ENCODE measurements at places on chromosomes 16 and 17. TPM values are rescaled to one million over a fixed set of nuclear protein-coding genes. Genes with fewer than 3 reads are reported as not detected.

DNA sequence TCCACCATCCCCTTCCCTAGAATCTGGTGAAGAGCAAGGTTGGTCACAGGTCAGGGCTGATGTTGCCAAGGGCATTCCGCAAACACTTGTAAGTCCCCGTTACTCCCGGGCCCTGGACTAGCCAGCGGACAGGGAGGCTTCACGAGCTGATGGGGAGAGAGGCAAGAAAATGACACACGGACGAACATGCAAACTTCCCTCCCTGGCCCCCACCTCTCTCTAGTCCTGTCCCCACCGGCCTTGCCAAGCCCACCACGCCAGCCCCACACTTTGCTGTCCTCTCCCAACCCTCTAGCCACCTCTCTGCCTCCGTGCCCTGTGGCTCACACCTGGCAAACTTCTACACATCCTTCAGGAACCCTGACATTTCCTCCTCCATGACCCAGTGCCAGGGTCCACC lies 54.8 kb downstream of the RPH3AL start:
- H3K27ac ChIP-seq: no peak overlapping the region
- no peaks in the 10 kb centered on the region for H3K27me3 ChIP-seq
- H3K4me1 ChIP-seq: peaks cover 5% of the 10 kb centered on the region
- H3K36me3 ChIP-seq: no peaks in the 10 kb centered on the region

DNA sequence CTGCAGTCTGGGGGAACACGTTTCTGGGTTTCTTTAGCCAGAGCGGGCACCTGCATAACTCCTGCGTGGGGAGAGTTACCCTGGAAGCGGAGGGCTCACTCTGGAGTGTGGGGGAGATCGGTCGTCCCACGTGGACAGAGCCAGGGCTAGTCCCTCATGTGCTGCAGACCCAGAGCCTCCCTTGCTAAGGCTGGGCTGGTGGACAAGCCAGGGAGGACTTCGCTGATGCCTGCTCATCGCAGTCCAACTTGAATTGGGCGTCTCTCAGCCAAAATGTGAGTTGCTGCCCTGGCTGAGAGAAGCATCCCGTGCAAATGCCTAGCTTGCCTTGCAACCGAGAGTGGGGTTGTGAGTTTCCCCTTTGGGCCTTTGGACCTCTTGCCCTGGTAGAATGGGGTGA lies 986 bp downstream of the CRISPLD2 start:
- H3K27me3 ChIP-seq: peaks cover 45% of the 10 kb centered on the region
- H3K4me3 ChIP-seq: no peak overlapping the region
- no peak overlapping the region for H3K27ac ChIP-seq
- no peak for DNase-seq

DNA sequence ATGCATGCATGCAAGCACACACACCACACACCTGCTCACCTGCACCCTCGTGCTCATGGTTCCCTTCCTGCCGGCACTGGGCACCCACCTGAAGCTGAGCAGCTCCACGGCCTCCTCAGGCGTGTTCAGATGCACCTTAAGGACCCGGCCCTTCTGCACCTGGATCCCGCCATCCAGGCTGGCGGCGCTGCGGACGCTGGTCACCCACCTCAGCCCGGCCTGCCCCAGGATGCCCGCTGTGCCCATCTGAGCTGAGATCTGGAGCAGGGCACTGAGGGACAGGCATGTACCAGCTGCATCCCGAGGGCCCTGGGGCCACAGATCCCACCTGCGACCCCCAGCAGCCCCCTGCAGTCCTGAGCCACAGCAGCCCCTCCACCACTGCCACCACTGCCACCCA lies 110.0 kb downstream of the LITAF start:
- H3K27me3 ChIP-seq: no peaks in the 10 kb centered on the region
- H3K4me1 ChIP-seq: no peaks in the 10 kb centered on the region
- H3K27ac ChIP-seq: no peak overlapping the region
- H3K4me3 ChIP-seq: no peak overlapping the region

DNA sequence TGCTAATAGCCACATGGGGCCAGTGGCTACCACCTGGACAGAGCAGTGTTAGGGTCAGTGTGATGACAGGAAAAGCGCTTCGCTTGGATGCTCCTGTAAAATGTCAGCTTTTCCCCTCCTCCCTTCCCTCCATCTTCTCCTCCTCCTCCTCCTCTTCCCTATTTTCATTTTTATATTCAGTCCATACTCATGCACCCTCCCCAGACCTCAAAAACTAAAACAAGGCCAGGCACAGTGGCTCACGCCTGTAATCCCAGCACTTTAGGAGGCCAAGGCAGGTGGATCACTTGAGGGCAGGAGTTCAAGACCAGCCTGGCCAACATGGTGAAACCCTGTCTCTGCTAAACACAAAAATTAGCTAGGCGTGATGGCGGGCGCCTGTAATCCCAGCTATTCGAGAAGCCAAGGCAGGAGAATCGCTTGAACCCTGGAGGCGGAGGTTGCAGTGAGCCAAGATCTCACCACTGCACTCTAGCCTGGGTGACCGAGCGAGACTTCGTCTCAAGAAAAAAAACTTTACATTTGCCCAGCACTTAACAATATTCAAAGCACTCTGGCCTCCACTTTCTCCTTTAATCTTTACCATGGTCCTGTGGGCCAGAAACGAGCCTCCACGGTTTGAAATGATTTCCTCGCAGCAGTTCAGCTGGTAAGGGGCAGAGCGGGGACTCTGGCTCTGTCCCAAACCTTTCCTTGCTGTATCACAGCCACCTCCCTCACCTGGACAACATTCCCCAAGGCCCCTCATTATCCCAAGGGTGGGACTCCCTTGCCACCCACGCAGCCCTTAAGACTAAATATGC lies 21.8 kb downstream of the ANKRD40 start:
- no peak overlapping the region for H3K4me3 ChIP-seq
- H3K27me3 ChIP-seq: peaks cover 16% of the 10 kb centered on the region
- peaks cover 6% of the 10 kb centered on the region for H3K4me1 ChIP-seq
- H3K27ac ChIP-seq: no peak overlapping the region
- no peak for DNase-seq

GRCh38 chr16:77944631-77945030 lies 77.7 kb upstream of the CLEC3A start:
- H3K27ac ChIP-seq: no peak overlapping the region
- no peaks in the 10 kb centered on the region for H3K4me1 ChIP-seq
- H3K36me3 ChIP-seq: no peaks in the 10 kb centered on the region
- DNase-seq: no peak
- no peaks in the 10 kb centered on the region for H3K27me3 ChIP-seq
- no peak overlapping the region for H3K4me3 ChIP-seq

DNA sequence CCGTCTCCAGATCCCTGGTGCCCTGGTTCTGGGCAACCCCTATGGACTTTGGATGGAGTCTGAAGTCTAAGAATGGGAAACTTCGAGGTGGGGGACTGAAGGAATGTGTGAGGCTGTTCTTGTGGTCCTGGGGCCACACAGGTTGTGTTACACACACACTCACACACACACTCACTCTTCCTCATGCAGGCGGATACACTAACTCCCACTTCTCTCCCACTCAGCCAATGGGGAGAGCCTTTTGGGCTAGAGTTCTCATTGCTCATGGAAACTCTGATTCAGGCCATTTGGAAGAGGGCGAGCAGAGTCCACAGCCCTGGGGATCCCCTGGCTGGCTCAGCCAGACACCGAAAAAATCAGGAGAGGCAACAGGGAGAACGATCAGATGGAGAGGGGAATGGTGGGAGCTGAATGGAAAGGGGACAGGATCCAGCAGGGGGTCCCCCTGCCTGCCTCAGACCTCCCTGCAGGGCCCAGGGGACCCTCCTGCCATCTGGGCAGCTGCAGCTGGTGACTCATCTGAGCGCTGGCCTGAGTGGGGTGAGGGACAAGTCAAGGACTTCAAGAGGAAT lies 9.1 kb downstream of the IGFBP4 start:
- no peak for DNase-seq
- H3K4me3 ChIP-seq: no peak overlapping the region

- peaks cover 24% of the 10 kb centered on the region for H3K4me1 ChIP-seq
- H3K27me3 ChIP-seq: no peaks in the 10 kb centered on the region
- H3K27ac ChIP-seq: peak overlapping the region; percentile 66
- peaks cover 2% of the 10 kb centered on the region for H3K36me3 ChIP-seq
- no peak for DNase-seq
Measured at GRCh38 chr16:1942047-1942809, 771 bp downstream of the MSRB1 start.

DNA sequence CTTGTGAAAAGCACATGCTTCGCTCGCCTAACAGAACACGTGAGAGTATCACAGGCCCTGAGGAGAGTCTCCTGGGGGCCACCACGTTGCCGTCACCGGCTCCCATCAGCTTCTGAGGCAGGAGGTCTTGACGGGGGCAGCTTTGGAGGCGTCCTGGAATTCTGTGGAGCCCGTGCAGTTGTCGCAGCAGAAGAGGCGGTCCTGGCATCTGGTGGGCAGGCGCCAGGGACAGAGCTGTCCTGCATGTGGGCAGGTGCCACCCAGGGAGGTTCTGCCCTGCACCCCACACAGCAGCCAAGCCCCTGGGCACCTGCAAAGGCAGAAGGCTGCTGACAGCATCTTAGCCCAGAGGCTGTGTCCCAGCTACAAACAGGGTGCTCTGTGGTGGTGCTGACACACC lies 99.0 kb upstream of the CREBBP start:
- no peak for DNase-seq
- H3K36me3 ChIP-seq: peaks cover 7% of the 10 kb centered on the region
- no peak overlapping the region for H3K27ac ChIP-seq
- no peaks in the 10 kb centered on the region for H3K27me3 ChIP-seq
- peaks cover 6% of the 10 kb centered on the region for H3K4me1 ChIP-seq
- H3K4me3 ChIP-seq: no peak overlapping the region

- no peaks in the 10 kb centered on the region for H3K4me1 ChIP-seq
- H3K27ac ChIP-seq: no peak overlapping the region
- DNase-seq: no peak
- no peak overlapping the region for H3K4me3 ChIP-seq
Measured at GRCh38 chr17:71192039-71192555, 928.7 kb upstream of the SOX9 start.

- no peaks in the 10 kb centered on the region for H3K27me3 ChIP-seq
- peaks cover 30% of the 10 kb centered on the region for H3K36me3 ChIP-seq
- no peak for DNase-seq
Measured at GRCh38 chr17:46158323-46159296, 34.6 kb downstream of the KANSL1 start.

DNA sequence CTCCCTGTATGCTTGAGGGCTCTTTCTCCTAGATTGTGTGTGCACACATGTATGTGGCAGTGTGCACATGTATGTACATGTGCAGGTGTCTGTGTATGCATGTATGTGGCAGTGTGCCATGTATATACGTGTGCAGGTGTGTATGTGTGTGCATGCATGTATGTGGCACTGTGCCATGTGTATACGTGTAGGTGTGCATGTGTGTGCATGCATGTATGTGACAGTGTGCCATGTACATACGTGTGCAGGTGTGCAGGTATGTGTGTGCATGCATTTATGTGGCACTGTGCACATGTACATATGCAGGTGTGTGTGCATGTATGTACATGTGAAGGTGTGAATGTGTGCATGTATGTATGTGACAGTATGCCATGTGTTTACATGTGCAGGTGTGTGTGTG lies 43.9 kb upstream of the BHLHA9 start:
- no peak for DNase-seq
- no peak overlapping the region for H3K27ac ChIP-seq
- H3K4me1 ChIP-seq: peaks cover 10% of the 10 kb centered on the region

Gene EVPLL
- total RNA-seq: not detected

Gene SLC4A1
- not detected for total RNA-seq

Gene RCVRN
- total RNA-seq: not detected

Gene CTRL
- 7.2 TPM for total RNA-seq

Gene CCP110
- 50.6 TPM for total RNA-seq

Gene TAOK1
- 47.7 TPM for total RNA-seq

Gene CASKIN1
- 0.19 TPM for total RNA-seq

Gene GAST
- total RNA-seq: not detected
